Stimulated activated CD8-positive, alpha-beta memory T cell treated with anti-CD3 and anti-CD28 coated beads, Interleukin-12 subunit alpha, Interleukin-12 subunit beta, amount 100 ng/mL, for 1 hour (primary cell): ENCODE measurements at places on chromosomes 1 and 21.

DNA sequence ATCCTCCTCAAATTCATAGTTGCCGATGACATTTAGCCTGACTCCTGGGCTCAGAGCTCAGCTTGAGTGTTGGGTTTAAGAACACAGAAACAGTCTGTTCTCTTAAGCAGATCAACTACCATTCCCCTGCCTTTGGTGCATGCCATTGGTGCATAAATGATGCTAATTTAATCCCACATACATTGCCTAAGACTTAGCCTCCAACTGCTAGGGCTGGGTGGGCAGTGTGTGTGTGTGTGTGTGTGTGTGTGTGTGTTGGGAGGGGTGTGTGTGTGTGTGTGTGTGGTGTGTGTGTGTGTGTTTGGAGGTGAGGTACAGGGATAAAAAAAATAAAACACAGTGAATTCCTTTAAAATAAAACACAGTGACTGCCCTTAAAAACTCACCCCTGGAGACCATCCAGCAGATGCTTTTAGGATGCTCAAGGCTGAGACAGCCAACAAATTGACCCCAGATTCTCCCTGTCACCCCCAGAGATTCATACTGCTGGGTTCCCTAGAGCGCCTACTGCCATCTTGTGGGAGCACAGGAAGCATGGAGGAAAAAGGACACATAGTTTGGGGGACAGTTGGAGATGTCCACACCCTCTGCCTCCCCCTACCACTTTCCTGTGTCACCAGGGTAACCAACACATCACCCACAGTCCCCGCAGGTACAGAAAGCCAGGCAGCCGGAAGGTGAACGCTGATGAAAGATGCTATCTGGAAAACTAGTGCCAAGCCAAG is 30.6 kb downstream of the KLHDC7A start:
- no peak for DNase-seq

- DNase-seq = no peak
Measured at GRCh38 chr1:219518168-219518906, 94.6 kb downstream of the ZC3H11B start.

GRCh38 chr1:14486401-14487201 is 111.9 kb upstream of the KAZN start:
- DNase-seq = no peak

GRCh38 chr1:6350416-6351088 is 43.0 kb downstream of the ACOT7 start:
- no peak for DNase-seq

GRCh38 chr1:118209648-118210047 is 24.6 kb upstream of the SPAG17 start:
- no peak for DNase-seq

DNA sequence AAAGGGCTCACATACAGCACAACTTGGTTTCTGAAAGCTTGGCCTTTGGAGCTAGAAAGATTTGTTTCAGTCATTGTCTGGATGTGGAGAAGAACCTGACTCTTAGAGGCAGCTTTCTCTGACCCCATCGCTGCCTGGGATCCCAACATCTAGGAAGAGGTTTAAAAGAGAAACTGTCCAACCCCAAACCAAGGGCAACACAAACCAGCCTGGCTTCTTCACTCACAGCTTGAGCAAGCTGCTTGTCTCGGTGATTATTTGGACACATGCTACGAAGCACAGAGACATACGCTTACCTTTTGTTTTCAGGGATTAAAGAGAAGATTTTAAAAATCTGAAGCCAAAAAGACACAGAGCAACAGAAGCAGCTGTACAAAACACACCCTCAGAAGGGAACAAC is 109.8 kb downstream of the ETS2 start:
- DNase-seq = no peak

- peak; percentile 32 for DNase-seq
Measured at GRCh38 chr1:224644553-224645154, 28.5 kb downstream of the CNIH3 start.

DNA sequence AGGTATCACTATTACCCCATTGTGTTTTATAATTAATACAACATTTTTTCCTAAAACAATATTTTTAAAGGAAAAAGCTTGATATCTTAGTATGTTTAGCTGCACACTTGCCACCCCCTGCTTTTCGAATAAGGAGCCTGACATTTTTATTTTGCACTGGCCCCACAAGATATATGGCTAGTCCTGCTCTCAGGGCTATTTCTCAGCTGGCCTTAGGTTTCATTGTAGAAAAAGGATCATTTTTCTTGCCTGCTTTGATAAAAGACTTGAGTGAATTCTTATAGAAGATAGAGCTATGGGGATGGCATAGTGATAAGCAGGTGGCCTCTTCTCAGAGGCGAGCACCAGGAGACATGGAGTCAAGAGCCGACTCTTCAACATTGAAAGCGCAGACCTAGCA is 167.0 kb downstream of the FAM78B start:
- no peak for DNase-seq

DNA sequence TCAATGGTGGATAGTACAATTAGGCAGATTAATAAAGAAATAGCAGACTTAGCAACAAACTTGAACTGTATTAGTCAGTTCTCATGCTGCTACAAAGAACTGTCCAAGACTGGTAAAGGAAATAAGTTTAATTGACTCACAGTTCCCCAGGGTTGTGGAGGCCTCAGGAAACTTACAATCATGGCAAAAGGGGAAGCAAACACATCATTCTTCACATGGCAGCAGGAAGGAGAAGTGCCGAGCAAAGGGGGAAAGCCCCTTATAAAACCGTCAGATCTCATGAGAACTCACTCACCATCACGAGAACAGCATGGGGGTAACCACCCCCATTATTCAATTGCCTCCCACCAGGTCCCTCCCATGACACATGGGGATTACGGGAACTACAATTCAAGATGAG is 27.1 kb upstream of the PDE4B start:
- DNase-seq = no peak

- no peak for DNase-seq
Measured at GRCh38 chr1:154586641-154587040, 19.1 kb downstream of the CHRNB2 start.

DNA sequence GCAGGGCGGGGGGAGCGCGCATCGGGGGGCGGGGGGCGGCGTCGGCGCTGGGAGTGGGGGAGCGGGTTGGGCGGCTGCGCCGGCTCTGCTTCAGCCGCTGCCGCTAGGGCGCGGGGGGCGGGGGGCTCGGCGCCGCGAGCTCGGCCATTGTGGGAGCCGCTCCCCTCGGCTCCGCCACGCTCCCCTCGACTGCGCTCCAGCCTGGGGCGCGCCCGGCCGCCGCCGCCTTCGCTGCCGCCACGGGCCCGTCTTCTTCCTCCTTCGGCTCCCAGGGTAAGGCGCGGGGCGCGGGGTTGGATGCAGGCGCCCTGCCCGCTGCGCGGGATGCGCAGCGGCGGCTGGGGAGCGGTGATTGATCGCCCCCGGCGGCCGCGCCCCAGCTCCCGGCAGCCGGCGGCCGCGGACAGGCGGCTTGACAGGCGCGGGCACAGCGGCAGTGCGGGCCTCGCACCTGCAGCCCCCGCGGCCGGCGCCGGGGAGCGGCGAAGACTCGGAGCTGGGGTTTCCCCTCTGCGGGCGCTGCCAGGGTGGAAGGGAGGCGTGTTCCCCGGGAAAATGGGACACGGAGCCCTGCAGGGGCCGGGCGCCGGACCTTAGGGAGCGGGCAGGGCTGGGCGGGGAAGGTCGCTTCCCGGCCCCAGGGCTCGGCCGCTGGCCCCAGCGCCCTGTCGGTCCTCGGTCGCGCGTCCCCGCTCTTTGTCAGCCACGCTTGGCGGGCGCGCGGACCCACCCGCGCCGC is 55.3 kb downstream of the NDUFS5 start:
- no peak for DNase-seq

- no peak for DNase-seq
Measured at GRCh38 chr1:191134796-191135195, 657.1 kb upstream of the BRINP3 start.

- no peak for DNase-seq
Measured at GRCh38 chr1:226443439-226443838, 35.5 kb upstream of the PARP1 start.

DNA sequence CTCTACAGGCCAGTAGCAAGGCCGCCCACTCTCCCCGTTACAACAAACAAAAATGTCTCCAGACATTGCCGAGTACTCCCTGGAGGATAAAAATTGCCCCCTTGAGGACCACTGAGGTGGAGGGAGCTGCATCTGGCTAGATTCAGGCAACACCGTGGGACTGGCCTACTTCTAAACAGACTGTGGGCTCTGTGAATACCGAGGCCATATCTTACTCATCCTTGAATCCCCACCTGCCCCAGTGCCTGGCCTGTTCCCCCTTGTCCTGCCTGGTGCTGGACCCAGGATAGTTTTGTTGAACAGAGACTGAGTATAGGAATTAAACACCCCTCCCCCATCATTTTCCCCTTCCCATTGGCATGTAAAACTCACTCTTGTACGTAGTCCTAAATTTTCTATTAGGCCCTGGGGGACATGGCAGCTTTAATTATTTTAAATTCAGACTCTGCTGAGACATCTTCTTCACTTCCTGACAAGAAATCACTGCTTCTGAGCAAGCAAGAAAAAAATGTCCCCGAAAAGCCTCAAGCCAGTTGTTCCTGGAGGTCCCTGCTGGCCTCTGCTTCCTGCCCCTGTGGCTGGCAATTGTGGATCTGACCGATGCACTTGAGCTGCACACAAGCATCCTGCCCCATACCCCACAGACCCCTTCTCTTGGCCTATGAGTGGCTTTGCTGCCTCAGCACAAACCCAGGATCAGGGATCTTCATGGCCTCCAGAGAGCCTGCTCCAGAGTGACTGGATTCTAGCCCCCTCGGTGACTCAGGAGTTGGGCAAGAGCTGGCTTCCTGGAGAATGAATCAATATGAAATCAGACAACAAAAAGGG is 111.0 kb downstream of the ACTL8 start:
- DNase-seq = no peak

- DNase-seq = peak; percentile 35
Measured at GRCh38 chr1:15740924-15741850, 1.1 kb upstream of the TMEM82 start.

DNA sequence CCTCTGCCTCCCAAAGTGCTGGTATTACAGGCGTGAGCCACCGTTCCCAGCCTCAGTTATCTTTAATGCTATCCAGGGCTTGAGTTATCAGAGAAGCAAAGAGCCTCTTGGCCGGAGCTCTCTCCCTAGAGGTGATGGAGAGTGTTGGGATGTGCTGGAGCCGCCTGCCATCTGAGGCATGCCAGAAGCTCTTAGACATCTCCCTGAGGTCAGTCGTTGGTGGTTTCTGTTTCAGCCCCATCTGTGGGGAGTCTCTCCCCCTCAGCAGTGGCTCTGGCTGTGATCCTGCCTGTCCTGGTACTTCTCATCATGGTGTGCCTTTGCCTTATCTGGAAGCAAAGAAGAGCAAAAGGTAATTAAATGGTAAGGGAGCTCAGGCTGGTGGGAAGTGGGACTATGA is 11.6 kb upstream of the ZNF691 start:
- no peak for DNase-seq

DNA sequence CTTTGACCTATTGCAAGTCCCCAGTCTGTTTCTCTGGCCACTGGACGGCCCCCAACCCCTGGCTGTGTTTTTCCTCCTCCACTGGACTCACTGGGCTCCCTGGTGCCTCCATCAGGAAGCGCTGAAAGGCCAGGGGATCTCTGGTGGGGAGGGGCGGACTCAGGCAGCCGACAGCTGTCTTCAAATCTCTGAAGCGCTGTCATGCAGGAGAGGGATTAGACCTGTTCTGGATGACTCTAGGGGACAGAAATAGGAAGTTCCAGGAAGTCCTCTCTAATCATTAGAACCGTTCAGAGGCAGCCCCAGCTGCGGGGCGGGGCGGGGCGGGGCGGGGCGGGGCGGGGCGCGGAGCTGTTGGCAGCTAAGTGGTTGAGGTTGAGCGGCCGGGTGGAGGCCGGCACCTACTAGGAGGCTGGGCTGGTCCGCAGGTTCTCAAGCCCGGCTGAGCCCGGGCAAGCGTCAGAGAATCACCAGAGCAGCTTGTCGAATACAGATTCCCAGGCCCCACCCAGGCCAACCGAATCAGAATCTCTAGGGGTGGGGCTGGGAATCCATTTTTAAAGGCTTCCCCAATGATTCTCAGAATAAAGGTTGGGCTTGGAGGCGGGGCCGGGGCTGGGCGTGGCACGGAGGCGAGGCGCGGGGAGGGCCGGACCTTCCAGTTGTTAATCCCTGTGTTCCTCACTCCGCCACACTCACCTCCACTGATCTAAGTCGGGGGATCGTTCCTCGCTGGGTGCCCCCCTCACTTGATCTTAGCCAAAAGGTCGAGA is 11.4 kb upstream of the PHLDA3 start:
- DNase-seq = peak; percentile 39

GRCh38 chr1:109984190-109984455 is 442 bp upstream of the AHCYL1 start:
- DNase-seq = no peak

GRCh38 chr1:73604211-73604610 is 593.8 kb downstream of the LRRIQ3 start:
- no peak for DNase-seq

- no peak for DNase-seq
Measured at GRCh38 chr1:44419901-44420300, 14.8 kb downstream of the RNF220 start.

GRCh38 chr1:115062542-115063004 is 26.7 kb downstream of the TSPAN2 start:
- peak; percentile 89 for DNase-seq

DNA sequence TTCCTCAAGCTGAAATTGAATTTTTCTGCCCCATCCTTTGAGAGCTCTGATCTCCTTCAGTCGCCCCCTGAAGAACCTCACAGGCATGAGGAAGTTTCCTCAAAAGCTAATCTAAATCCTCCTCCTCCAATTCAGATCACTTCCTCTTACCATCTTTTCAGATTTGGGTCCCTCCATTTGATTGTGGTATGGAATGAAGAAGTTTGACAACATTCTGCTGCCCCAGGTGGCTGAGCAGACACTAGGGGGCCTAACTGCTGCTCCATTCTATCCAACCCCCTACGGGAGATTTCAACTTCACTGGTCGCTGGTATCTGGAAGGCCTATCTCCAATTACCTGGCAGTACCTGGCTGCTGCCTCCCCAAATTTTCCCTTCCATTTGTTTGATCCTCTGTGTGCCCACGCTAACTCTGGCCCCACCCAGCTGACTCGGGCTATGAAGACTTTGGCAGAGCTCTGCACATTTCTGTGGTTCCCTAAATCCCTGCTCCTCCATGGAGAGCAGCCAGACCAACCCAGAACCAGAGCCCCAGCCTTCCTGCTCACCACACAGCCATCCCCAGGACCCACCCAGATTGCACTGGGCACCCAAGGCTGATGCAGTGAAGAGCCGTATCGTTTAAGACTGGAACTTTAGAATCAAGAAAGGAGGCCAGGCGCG is 7.8 kb downstream of the IRF6 start:
- no peak for DNase-seq

GRCh38 chr1:6819246-6820040 is 34.2 kb downstream of the CAMTA1 start:
- DNase-seq = no peak
